NCI-H1417 treated with DMSO at 0.1 percent for 48 hours (cell line): ENCODE measurements at places on chromosomes 3 and 15.

- no peak for DNase-seq
These were observed 95.6 kb downstream of the ULK4 start for GRCh38 chr3:41866298-41866697.

GRCh38 chr3:125965505-125965904, 3.5 kb upstream of the ROPN1B start:
- DNase-seq, result no peak

GRCh38 chr15:27273506-27273905, 302.5 kb downstream of the GABRG3 start:
- no peak for DNase-seq

- no peak for DNase-seq
These were observed 177.0 kb downstream of the CACNA2D3 start for GRCh38 chr3:54299169-54299935.

DNA sequence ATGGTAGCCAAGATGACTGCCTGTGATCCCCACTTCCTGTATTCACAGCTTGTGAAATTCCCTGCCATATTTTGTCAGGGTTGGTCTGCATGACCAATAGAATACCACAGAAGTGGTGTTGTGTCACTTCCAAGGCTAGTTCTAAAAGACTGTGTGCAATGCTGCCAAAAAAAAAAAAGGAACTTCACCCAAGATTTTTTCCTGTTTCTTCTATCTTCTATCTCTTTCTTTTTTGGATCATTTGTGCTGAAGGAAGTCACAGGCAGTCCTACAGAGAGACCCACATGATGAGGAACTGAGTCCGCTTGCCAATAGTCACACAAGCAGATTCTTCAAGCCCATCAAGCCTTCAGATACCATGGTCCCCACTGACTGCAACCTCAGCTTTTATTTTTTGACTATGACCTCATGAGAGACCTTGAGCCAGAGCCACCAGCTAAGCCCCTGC, 18.1 kb upstream of the RAF1 start:
- no peak for DNase-seq

DNA sequence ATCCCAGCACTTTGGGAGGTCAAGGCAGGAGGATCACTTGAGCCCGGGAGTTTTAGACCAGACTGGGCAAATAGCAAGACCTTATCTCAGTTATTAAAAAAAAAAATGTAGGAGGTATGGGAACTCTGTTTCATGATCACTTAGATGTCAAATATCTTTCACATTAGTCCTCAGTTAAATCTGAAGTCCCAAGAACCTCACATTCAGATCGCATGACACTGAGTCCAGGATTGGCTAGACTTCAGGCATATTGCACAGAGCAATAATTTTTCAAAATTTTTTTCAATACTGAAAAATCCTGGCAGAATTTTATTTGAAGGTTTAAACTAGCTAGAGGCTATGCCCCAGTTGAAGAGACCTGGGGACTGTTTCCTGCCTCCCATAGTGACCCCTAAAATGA, 56.3 kb upstream of the ZNF148 start:
- no peak for DNase-seq

GRCh38 chr3:52030714-52031310, 25.6 kb downstream of the DUSP7 start:
- DNase-seq, result no peak

GRCh38 chr3:33075995-33076394, 21.0 kb downstream of the GLB1 start:
- no peak for DNase-seq

DNA sequence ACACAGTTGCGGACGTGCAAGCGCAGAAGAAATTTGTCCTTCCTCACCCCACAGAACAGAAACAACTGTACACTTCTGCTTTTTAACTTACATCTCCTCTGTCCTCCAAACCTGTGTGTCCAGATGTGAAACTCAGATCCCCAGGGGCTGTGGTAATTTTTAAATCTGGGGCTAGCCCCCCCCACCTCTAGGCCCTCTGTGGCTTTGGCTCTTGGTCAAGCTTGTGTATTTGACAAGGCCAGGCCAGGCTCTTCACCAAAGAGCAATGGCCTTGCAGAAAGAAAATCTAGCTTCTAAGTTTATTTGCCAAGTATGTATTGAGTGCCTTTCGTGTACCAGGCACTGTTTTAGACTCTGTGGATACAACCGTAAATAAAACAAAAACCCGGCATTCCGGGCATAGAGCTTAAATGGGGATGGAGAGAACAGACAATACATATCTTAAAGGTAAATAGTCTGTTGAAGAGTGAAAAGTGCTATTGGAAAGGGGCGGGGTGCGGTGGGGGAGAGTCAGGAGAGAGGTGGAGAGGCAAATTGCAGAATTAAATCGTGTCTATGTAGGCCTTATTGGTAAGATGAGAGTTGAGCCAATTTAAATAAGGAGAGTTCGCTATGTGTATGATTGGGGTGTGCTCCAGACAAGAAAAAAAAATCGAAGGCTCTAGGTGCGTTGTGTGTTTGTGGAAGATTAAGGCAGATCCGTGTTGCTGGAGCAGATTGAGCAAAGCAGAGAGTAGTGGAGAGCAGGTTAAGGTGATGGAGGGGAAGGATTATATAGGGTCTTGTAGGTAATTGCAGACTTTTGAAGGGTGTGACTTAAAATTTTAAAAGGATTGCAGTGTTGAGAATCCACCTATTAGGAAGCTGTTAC, 781 bp upstream of the DPH6 start:
- no peak for DNase-seq

DNA sequence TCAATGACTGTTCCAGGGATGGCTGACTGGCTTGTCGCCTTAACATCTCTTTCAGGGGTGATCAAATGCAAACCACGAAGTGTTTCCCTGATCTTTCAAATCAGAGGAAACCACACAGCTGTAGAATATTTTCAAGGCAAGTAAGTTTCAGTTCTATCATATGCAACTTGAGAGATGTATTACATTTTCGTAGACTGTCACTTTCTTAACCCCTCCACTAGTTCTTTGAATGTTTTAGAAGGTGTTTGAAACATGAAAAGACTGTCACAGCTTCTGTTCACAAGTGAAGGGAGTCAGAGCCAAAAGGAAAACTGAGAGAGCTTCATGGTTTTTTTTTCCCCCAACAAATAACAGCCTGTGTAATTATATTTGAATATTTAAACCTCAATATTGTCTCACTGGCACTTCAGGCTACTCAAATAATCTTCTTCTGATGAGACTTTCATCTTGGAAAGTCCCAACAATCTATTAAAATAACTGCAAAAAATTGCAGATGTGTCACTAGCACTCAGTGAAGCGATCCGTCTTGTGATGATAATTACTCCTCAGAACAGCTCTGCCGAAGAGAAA, 25.9 kb upstream of the CAPN7 start:
- no peak for DNase-seq

- DNase-seq, result no peak
These were observed 377.1 kb upstream of the GOLIM4 start for GRCh38 chr3:168472783-168473182.

DNA sequence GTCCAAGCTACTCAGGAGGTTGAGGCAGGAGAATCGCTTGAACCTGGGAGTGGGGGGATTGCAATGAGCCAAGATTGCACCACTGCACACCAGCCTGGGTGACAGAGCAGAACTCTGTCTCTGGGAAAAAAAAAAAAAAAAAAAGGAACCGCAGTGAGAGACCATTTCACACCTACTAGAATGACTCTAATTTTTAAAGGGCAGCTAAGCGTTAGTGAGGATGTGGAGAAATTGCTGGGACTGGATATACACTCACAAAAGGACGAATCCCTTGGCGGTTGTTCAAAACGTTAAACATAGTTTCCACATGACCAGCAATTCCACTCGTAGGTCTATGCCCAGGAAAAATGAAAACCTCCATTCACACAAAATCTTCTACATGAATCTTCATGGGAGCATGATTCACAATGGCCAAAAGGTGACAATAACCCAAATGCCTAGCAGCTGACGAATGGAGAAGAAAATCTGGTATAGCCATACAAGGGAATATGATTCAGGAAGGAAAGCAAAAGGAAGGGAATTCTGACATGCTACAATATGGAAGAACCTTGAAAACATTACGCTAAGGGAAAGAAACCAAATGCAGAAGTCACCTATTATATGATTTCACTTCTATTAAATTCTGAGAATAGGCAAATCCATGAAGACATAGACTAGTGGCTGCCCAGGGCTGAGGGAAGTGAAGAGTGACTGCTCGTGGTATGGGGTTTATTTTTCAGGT, 127.0 kb downstream of the CHSY1 start:
- DNase-seq, result no peak
